Activated CD4-positive, alpha-beta T cell treated with anti-CD3 and anti-CD28 coated beads for 4 hours (primary cell): ENCODE measurements at places on chromosomes 12 and 14.

DNA sequence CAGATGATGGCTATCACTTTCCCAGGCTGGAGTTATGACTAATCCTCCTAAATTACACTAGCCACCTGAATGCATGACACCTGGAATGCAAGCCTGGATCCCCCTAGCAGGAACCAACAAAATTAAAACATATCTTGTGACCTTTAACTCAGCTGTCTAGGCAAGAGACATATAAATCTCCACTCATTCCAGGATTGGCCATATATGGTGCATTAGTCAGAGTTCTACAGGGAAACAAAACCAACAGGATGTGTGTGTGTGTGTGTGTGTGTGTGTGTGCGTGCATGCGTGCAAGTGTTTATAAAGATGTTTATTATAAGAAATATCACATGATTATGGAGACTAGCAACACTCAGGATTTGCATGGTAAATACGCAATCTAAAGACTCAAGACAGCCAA is 212.8 kb downstream of the KIF21A start:
- DNase-seq = no peak

DNA sequence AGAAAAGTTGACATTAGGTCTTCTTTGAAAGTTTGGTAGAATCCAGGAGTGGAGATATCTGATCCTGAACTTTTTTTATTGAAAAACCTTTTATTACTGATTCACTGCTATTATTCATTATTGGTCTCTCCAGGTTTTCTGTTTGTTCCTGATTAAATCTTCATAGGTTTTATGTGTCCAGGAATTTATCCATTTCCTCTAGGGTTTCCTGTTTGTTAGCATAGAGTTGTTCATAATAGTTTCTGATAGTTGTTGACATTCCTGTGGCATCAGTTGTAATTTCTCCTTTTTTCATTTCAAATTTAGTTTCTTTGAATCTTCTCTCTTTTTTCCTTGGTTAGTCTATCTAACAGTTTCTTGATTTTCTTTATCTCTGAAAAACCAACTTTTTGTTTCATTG is 370.3 kb downstream of the SLC6A15 start:
- no peak for DNase-seq

DNA sequence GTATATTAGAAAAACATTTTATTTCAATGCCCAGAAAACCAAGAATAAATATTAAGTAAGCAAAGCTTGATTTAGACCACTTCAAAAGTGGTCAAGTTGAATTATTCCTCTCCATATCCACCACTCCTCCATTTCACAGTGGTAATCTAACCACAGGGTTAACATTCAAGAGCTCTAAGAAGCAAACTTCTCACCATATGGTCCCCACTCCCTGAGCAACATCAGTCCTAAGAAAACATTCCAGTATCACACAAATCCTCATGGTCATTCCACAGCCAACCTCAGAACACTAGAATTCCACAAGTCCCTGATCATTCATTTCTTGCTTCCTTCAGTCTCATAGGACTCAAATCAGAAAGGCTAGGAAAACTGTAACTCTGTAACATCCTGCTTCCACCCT is 47.9 kb downstream of the ST8SIA1 start:
- no peak for DNase-seq

GRCh38 chr14:103160321-103161053 is 37.2 kb downstream of the TNFAIP2 start:
- DNase-seq = no peak

DNA sequence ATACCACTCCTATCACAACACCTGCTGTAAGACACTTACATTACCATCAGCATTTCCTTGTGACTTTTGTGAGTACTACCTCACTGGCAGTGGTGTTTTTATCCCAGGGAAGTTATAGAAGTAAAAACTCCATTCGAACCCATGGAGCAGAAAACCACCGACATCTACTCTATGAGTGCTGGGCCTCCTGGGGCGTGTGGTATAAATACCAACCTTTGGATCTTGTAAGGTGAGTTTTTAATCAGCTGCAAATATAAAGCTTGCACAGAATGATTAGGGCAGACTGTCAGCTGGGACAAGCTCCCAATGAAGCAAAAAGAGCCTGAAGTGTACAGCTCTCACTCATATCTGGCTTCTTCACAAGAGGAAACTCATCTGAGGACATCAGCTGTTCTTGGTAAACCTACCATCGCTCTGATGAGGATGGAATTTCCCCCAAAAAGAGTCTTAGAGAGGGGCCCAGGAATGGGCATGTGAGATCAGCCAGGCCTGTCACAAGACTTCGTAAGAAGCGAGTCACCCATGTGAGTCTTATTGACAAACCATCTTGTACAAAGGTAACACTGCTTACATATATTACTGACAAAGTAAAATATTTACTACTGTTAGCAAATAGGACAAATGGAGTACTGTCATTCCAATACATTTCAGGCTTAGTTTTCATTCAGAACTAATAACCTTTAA is 170.0 kb downstream of the SLC5A8 start:
- no peak for DNase-seq

- no peak for DNase-seq
Observed at GRCh38 chr12:3553221-3553620, 62.2 kb downstream of the PRMT8 start.

- DNase-seq = no peak
Observed at GRCh38 chr12:65655074-65655493, 169.2 kb upstream of the HMGA2 start.

DNA sequence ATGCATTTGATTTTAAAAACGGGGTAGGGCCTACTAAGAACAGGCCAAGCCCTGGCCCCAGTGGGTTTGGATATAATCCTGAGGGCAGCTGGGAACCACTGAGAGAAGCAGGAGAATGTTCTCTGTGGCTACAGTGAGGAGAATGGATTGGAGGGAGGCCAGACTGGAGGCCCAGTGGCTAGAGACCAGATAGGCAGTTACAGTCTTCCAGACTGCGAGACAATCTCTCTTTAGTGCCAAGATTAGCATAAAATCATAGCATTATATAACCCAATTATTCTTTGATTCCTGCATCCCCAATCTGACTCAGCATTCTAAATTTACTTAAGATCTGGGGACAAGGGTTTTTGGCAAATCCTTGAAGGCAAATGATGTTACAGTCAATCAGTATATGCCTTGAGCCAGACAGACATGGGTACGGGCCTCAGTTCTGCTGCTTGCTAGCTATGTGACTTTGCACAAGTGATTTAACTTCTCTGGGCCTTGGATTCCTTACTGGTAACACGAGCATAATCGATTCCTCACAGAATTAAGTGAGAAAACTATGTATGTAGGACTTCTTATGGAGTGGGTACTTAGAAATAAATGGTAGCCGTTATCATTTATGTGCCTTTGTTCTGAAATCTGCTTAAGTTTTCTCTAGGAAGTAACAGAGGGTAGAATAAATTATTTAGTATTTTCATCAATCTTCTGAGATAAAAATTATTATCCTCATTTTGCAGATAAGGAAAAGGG is 18.3 kb downstream of the NINJ2 start:
- no peak for DNase-seq

DNA sequence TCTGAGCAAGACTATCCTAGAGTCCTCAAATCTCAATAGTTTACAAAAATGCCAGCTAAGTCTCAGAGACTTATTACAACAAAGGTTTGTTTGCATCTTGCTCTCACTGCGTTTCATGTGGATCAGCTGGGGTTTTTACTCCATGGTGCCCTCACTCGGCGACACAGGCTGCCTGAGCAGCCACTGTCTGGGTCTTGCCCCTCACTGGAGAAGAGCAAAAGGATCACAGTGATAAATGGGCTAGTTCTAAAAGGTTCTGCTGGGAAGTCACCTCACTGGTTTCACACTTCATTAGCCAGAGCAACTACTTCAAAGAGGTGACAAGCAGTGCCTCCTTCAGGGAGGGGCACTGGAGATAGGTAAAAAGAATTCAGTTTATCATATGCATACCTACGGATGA is 392.0 kb downstream of the RPL10L start:
- DNase-seq = no peak

DNA sequence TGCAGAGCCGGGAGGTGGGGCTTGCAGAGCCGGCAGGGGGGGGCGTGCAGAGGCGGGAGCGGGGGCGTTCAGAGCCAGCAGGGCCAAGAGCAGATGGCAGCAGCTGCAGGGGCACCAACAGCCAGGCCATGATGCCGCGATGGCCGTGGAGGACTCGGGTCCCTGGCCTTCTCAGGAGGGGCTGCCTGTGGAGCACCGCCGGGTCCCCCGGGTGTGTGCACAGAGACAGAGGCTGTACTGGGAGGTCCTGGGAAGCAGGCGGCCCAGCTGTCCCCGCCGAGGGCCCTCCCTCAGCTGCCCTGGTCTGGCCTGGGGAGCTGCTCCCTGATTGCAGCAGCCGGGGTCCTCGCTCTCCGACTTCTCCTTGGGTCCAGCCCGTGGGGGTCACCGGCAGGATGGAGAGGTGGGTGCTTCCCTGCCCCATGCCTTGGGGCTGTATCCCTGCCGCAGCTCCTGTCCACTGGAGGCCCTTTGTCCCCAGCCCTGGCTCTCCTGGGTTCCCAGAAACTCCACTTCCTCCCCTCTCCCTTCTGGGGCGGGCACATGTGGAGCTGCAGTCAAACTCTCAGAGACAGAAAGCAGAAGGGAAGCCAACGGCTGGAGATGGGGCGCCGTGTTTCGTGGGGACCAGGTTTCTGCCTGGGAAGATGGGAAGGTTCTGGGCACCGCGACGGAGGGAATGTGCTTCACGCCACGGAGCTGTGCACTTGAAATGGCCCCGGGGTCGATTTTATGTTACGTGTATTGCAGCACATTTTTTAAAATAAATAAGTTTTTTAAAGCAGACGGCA is 75.8 kb upstream of the GALNT9 start:
- no peak for DNase-seq

GRCh38 chr14:104537613-104537988 is 42.0 kb upstream of the C14orf180 start:
- DNase-seq = no peak

DNA sequence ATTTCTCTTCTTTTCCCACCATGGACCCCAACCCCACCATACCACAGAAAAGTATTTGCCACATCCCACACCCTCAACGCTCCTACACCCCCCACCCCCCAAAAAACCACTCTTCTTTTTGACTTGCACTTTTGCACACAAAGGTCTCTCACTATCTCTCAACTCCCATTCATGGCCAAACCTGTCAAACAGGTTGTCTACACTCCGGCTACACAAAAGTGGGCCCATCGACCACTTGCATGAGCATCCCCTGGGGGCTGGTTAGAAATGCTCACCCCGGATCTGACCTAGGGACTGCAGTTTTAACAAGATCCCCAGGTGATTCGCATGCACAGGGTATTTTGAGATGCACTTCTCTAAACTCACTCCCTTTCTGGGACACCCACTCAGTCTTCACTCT is 248.2 kb downstream of the DPF3 start:
- no peak for DNase-seq

- DNase-seq = no peak
Observed at GRCh38 chr12:131065801-131066200, 112.1 kb downstream of the ADGRD1 start.

DNA sequence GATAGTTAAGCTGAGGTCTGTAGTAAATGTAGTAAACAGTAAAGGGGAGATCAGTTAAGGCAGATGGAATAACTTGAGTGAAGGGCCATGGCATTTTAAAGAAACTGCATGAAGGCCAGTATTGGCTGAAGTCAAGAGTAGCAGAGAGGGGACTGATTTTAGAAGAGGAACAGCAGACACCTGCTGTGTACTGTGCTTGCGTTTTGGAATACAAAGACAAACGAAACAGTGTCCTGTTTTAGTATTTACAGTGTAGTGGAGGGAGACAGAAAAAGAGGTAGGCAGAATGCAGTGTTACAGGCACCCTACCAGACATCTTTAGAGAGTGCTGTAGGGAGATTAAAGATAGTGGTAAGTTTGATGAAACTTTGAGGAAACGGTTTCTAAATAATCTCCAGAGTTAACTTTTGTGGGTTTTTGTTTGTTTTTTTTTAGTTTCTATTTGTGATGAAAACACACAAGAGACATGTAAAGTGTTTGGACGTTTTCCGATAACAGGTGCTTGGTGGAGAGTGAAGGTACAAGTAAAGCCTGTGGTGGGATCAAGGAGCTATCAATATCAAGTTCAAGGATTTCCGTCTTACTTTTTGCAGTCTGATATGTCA is 2.1 kb downstream of the HELB start:
- no peak for DNase-seq

DNA sequence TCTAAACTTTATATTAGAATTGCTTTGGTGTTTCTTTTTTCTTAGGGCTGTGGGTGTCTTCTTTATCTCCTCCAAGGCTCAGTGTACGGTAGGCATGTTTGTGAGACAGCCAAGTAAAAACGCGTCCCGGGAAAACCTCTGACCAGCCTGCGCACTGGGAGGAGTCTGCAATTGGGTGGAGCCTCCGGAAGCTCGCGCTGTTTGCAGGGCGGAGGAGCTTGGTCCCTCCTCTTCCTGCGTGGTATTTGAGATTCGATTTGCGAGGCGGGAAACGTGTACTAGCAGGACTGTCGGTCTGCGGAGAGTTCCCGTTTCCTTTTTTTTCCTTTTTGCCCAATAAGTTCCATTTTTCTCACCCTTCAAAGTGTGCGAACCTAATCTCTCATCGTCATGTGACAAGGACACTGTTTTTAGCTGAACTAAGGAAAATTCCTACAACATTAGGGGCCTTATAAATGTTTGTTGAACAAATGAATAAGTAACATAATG is 182.1 kb upstream of the OTX2 start:
- DNase-seq = no peak

DNA sequence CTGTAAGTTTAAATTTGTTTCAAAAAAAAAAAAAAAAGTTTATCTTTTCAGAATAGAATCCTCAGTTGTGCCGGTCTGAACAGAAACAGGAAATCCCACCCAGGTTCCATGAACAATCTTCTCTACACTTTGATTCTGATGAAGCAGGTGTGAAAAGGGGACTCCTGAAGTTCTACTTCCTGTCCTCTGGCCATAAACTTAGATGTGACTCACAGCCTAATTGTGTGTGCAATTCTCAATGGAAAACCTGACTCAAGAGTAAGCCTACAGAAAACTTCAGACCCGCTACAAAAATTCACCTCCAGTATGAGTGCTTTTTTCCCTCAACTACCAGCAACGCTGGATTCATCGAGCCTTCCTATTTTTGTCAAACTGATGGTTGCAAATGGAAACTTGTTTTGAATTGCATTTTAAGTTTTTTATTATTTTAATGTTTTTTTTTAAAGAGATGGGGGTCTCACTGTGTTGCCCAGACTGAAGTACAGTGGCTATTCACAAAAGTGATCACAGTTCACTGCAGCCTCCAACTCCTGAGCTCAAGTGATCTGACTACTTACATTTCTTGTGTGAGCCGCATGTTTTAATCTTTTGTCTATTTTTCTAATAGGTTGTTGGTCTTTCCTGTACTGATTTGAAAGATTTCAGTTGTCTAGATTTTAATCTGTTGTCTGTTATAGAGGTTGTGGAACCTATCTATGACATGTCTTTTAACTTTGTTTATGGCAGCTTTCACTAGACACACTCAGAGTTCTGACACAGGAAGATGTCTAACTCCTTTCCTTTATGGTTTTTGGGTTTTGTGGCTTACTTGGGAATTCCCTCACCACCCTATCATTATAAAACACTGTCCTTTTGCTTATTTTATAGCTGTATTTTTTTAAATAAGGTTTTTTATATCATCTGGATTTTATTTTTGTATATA is 37.6 kb downstream of the ATG14 start:
- DNase-seq = peak; percentile 44
